ENCODE measurements at places on chromosomes 2 and 18. TPM values are rescaled to one million over a fixed set of nuclear protein-coding genes. Genes with fewer than 3 reads are reported as not detected.

Gene DES
- total RNA-seq, result 0.62 TPM

Gene SMARCAL1
- total RNA-seq, result 16.0 TPM

Gene GRHL1
- 0.19 TPM for total RNA-seq

Gene TGFA
- total RNA-seq, result 0.06 TPM

Gene DRC1
- total RNA-seq, result not detected
